ENCODE measurements at places on chromosomes 11 and 22.

- DNase-seq, result no peak
Observed at GRCh38 chr11:72575533-72576242, 98.5 kb downstream of the PDE2A start.

DNA sequence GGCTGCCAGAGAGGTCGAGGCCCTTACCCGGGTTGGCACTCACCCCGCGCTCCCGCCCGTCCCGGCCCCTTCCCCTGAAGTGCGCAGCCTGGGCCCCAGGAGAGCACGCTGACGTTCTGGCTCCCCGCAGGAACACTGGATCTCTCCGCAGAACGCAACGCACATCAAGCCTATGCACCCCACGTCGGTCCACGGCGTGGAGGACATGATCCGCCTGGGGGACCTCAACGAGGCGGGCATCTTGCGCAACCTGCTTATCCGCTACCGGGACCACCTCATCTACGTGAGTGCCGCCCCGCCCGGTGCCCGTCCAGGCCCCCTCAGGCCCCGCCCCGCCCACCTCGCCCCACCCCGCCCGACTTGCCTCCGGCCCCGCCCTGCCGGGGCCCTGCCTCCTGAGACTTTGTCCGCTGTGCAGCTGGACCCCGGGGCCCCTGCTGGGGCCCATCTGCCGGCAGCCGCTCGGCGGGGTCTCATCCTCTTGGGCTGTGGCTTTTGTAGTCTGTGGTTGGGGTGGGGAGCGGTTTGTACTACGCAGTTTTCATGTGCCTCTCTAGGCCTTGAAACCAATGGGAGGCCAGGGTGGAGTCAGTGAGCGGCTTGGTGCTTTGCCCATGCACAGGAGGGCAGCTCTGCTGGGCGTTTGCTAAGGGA lies 19.7 kb downstream of the MYO7A start:
- DNase-seq, result no peak

GRCh38 chr11:71255323-71255722 lies 2.9 kb upstream of the SHANK2 start:
- no peak for DNase-seq

- DNase-seq, result no peak
Observed at GRCh38 chr22:45033136-45033535, 23.3 kb upstream of the PHF21B start.

DNA sequence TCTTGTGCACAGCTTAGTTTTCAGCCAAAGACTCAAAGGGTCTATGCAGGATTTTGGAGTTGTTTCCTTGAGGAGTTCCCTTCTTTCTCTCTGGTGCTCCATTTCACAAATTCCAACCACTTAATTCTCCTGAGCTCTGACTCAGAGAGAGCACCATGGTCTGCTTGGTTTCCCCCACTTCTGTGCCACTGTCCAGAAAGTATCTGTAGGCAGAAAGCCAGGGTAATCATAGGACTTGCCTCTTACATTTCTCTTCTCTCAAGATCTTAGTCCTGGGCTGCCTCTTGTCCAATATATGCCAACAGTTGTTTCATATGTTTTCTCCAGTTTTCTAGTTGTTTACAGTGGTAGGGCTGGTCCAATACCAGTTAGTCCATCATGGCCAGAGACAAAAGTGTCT lies 6.4 kb upstream of the MRGPRD start:
- DNase-seq, result no peak

GRCh38 chr11:117861151-117862018 lies 15.1 kb downstream of the FXYD6 start:
- no peak for DNase-seq

GRCh38 chr11:115407496-115407895 lies 96.7 kb downstream of the CADM1 start:
- DNase-seq, result no peak

- DNase-seq, result peak; percentile 86
Observed at GRCh38 chr11:61747192-61747966, 5.1 kb upstream of the MYRF start.

GRCh38 chr11:107301878-107302277 lies 155.7 kb downstream of the CWF19L2 start:
- no peak for DNase-seq

DNA sequence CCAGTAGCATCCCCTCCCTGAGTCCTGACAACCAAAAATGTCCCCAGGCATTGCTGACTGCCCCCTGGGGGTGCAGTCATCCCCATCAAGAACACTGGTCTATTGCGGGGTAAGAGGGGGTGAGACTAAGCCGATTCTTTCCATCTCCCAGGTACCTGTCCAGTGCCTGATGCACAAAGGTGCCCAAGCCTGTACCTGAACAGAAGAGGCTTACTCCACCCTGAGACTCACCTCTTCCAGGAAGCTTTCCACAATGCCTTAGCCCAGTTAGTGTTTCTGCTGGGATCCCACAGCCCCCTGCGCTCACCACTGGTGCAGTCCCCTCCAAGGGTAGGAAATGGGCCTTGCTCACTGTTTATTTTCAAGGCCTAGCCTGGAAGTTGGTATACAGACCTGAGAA lies 22.9 kb downstream of the TPST2 start:
- DNase-seq, result no peak

DNA sequence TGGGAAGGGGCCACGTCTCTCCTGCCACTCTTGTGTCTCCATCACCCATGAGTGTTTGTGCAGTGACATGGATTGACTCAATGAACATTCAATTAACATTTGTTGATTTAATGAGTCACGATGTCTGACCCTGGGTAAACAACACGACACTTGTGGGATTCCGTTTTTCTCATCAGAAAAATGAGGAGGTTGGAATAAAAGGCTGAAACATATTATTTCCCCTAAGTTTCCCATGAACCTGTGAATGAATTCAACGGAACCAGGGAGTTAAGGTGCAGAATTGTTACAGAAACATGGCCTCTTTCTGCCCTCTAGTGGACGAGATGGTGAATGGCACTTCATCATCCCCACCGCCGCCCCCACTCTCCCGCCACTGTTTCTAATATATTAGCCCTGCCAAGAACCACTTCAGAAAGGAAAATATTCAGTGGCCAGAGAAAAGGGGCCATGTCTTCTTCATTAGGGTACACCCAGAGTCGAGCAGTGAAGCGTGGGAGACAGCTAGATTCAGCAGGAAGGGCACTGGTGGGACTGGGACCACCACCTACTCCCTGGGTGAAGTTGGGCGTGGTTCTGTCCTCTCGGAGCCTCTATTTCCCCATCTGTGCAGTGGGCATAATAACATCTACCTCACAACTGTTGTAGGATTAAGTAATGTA lies 46.3 kb upstream of the SYT13 start:
- DNase-seq, result no peak

DNA sequence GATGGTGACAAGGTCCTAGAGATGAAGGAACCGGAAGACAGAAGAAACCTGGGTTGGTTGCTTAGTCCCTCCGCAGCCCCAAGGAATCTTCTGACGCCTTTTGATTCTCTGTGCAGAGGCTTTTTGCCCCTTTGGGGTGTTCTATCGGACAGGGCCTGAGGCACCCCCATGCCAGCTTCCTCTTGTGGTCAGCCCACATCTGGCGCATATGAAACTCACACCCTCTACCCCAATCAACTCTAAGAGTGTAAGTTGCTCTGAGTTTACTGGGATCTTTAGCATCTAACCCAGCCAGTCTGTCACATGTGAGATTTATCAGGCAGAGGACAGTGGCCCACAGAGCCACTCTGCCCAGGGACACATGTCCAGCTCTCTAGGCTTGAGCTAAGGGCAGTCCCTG lies 17.4 kb downstream of the RASD2 start:
- no peak for DNase-seq

DNA sequence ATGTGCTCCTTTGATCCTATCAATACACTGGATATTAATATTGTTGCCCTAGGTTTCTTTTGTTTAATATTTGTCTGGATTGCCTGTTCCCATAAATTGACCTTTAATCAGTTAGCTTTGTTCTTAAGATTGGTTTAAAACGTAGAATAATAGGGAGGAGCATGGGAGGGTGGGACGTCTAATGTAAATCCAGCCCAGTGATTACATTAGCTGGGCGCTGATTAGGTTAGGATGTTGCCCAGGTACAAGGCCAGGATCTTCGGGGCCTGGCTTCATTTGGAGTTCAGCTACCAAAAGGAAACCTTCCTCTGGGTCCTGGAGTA lies at the start of gene SRSF8:
Gene SRSF8, plus strand, starts transcription at position 204 of the 323 bp plus-strand sequence. CDS start 308 bp downstream, outside the sequence.
- DNase-seq, result no peak

DNA sequence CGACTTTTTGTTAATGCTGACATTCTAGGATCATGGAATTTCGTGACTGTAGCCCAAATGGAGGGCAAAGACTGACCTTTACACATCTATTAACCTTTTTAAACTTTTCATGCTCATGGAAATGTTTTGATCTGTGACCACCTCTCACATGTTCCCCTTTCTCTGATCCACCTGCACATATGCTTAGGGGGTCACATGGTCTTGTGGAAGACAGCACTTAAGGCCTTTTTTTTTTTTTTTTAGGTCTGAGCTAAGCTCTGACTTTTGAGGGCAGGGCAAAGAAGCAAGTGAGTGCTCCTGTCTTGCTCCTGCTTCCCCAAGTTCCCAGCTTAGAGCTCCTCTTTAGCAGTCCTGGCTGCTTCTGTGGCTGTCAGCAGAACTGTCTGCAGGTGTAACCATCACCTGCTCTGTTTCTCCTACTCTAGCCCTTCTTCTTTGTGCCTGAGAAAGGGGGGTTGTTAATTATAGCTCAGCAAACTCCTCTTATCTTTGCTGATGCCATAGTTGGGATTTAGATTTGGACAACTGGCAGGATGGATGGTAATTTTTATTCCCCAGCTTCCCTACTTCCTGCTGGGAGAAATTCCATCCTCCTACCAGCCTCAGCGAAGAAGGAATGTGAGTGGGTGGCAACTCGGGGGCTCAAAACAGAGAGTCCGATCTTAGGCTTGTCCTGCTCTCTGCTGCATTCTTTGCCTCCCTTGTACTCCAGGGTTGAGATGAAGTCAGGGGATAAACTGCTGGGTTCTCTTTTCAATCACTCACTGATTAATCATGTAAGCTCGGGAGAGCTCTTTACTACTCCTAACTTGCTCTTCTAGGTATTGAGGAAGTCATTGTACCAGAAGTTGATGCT lies 64.4 kb downstream of the GRAMD1B start:
- no peak for DNase-seq

- DNase-seq, result peak; percentile 86
Observed at GRCh38 chr11:70397983-70398833, at the start of gene CTTN. TSS of gene CTTN (plus strand) at chr11:70398529. CDS start at chr11:70407298, 8,769 bp downstream.

- DNase-seq, result no peak
Observed at GRCh38 chr22:40764763-40765441, 54.2 kb downstream of the SLC25A17 start.

DNA sequence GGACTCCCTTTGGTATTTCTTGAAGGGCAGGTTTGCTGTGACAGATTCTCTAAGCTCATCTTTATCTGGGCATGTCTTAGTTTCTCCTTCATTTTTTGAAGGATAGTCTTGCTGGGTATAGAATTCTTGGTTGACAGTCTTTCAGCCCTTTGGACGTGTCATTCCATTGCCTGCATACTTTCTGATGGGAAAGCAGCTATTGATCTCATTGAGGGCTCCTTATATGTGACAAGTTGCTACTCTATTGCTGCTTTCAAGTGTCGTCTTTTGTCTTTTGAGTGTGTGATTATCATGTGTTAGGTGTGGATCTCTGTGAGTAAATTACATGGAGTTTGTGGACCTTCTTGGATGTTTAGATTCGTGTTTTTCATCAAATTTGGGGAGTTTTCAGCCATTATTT lies 21.9 kb downstream of the IGHMBP2 start:
- DNase-seq, result no peak

- DNase-seq, result no peak
Observed at GRCh38 chr11:111137846-111138245, 107.7 kb upstream of the POU2AF2 start.

DNA sequence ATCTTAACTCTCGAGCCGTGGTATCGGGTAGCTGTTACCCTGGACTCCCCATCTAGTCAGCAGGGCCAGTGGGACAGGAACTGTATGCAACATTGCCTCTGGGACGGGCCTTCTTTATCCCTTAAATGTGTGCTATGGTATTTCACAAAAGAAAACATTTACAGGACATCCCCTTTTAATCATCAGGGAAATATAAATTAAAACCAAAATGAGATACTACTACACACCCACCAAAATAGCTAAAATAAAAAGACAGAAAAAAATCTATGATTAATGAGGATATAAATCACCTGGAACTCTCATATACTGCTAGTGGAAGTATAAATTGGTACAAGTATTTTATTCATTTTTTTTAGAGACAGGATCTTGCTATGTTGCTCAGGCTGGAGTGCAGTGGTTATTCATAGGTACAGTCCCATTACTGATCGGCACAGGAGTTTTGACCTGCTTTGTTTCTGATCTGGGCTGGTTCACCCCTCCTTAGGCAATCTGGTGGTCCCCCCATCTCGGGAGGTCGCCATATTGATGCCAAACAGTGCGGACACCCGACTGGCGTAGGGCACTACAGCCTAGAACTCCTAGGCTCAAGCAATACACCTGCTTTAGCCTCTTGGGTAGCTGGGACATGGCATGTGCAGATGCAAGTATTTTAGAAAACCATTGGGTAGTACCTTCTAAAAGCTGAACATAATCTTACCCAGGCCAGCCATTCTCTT lies 9.3 kb downstream of the RSPH14 start:
- no peak for DNase-seq

GRCh38 chr22:41612603-41613306 lies 8.1 kb downstream of the DESI1 start:
- DNase-seq, result no peak

GRCh38 chr22:22939588-22940368 lies 52.2 kb downstream of the IGLL5 start:
- no peak for DNase-seq

DNA sequence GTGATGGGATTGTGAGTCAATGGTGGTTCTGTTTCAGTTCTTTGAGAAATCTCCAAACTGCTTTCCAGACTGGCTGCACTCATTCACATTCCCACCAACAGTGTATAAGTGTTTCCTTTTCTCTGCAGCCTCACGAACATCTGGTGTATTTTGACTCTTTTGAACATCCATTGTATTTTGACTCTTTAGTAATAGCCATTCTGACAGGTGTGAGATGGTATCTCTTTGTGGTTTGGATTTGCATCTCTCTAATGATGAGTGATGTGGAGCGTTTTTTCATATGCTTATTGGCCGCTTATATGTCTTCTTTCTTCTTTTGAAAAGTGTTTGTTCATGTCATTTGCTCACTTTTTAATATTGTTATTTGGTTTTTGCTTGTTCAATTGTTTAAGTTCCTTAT lies 19.4 kb downstream of the NELL1 start:
- DNase-seq, result no peak

GRCh38 chr11:37657645-37658044 lies 1059.6 kb upstream of the RAG2 start:
- no peak for DNase-seq

DNA sequence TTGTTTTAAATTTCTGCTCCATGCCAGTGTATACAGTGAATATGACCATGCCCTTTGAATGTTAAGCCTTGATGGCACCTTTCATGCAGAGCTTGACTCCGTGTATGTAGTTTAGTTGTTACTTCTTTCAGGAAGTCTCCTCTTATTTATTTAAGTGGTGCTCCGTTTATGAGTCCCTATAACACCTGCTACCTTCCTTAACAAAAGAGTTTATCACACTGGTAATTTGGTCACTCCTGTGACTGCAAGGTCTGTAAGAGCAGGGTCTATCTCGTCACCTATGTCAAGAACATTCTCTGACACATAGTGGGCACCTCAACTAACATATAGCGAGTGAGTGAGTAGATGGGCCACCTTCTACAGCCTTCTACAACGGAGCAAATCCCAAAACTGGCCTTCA lies 152.5 kb downstream of the CCDC34 start:
- DNase-seq, result no peak

- no peak for DNase-seq
Observed at GRCh38 chr11:111541254-111542061, 938 bp downstream of the LAYN start.

- no peak for DNase-seq
Observed at GRCh38 chr11:75982309-75982708, 167.3 kb downstream of the UVRAG start.

Measured in left lobe of liver (tissue), 2 donors.